A549 treated with dexamethasone at 1 μM for 4 hours (cell line): ENCODE measurements at places on chromosomes 4 and X. TPM values are rescaled to one million over a fixed set of nuclear protein-coding genes. Genes with fewer than 3 reads are reported as not detected.

The YIPF7 gene
- total RNA-seq, result not detected in 5 replicates

The KCNE5 gene
- 0.13 to 0.15 TPM (median 0.13 TPM) in 3 of 5 replicates, not detected in the others for total RNA-seq

The H2BW2 gene
- not detected in 5 replicates for total RNA-seq

The RUFY3 gene
- 5.8 to 8.0 TPM (median 7.2 TPM) in 5 replicates for total RNA-seq

The ASMTL gene
- 17.7 to 19.5 TPM (median 18.5 TPM) in 5 replicates for total RNA-seq

The SAT1 gene
- total RNA-seq, result 363 to 451 TPM (median 424 TPM) in 5 replicates

The MAGED4 gene
- total RNA-seq, result 5.9 to 11.3 TPM (median 8.9 TPM) in 5 replicates

The AADAT gene
- total RNA-seq, result 7.6 to 9.6 TPM (median 8.4 TPM) in 5 replicates

The SCARB2 gene
- total RNA-seq, result 44.3 to 61.8 TPM (median 53.6 TPM) in 5 replicates

The NCBP2L gene
- not detected in 5 replicates for total RNA-seq

The KLHL5 gene
- 45.4 to 61.2 TPM (median 57.9 TPM) in 5 replicates for total RNA-seq

The CDKL2 gene
- 0.56 to 1.3 TPM (median 0.78 TPM) in 5 replicates for total RNA-seq

The SSX1 gene
- not detected in 5 replicates for total RNA-seq

The CACNA1F gene
- total RNA-seq, result not detected in 5 replicates

The HCCS gene
- total RNA-seq, result 54.9 to 58.2 TPM (median 56.5 TPM) in 5 replicates

The HMX1 gene
- total RNA-seq, result 0.10 to 0.15 TPM (median 0.12 TPM) in 4 of 5 replicates, not detected in the other

The ADH7 gene
- total RNA-seq, result not detected in 5 replicates

The SMR3B gene
- total RNA-seq, result not detected in 5 replicates

The LDB2 gene
- total RNA-seq, result not detected in 5 replicates
